Activated T-cell treated with anti-CD3 and anti-CD28 coated beads, Interleukin-2, amount 50 U/mL, for 72 hours (primary cell): ENCODE measurements at places on chromosomes 3 and 15. TPM values are rescaled to one million over a fixed set of nuclear protein-coding genes. Genes with fewer than 3 reads are reported as not detected.

Gene CRYGS
- 7.1 TPM for total RNA-seq

Gene ITIH1
- not detected for total RNA-seq

Gene PRR20G
- not detected for total RNA-seq

Gene CCNB2
- 77.8 TPM for total RNA-seq

Gene KLHL6
- 83.5 TPM for total RNA-seq

Gene PPARG
- total RNA-seq: 1.9 TPM

Gene MNS1
- total RNA-seq: not detected

Gene MUSTN1
- total RNA-seq: 1.3 TPM
